ENCODE measurements at places on chromosomes 16 and 17.

GRCh38 chr16:22008215-22009059 lies 526 bp downstream of the MOSMO start:
- no peak for DNase-seq

GRCh38 chr17:39926135-39926587 lies 1.2 kb downstream of the ORMDL3 start:
- no peak for DNase-seq

DNA sequence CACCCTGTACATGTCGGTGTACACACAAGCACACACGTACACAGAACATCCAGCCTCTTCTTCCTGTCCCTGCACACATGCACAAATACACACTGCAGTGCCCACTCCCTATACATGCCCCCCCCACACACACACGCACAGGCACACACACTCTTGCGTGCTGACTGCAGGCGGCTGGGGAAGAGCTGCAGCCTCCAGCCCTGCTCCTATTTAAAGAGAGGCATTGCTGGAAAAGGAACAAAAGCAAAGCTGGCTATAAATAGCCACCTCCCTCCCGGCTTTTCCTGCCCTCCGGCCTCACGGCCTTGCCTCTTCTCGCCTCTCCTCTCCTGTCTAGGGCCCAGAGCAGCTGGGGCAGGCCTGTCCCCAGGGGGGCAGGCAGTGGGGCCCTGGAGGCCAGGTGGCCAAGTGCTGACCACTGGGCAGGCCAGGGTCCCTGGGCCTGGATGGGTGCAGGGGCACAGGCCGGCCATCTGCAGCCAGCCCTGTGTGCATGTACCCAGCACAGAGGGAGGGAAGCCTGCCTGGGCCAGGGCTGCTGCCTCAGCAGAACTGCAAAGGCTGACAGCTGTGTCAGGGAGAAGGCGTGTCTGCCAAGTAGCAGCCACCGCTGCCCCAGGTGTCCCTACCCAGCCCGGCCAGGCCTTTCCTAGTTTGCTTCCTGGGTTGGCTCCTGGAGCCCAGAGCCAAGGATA lies 25.4 kb downstream of the RTN4RL1 start:
- DNase-seq, result peak; percentile 31

- DNase-seq, result no peak
Measured at GRCh38 chr16:8907096-8907495, 24.9 kb downstream of the LITAFD start.

GRCh38 chr16:50981951-50982350 lies 169.1 kb downstream of the SALL1 start:
- DNase-seq, result no peak

GRCh38 chr16:11725457-11725856 lies 17.2 kb downstream of the TXNDC11 start:
- no peak for DNase-seq

- no peak for DNase-seq
Measured at GRCh38 chr16:3501783-3502400, 1.1 kb downstream of the CLUAP1 start.

DNA sequence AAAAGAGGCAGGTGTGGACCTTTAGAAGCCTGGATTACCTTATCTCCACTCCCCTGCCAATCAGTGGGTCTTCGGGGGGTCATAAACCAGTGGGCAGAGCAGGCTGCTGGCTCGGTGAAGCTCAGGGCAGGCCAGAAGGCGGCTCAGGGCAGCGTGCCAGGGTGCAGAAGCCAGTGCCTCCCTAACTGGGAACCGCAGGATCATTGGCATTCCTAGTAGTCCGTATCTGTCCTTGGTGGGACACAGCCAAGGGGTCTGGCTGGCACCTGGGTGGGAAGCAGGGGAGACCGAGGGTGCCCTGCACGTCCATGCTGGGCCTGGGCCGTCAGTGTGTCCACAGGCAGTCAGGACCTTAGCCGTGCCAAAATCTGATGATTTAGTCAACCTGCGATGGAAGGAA lies 76.8 kb downstream of the SEC14L1 start:
- no peak for DNase-seq

- DNase-seq, result no peak
Measured at GRCh38 chr16:1082952-1083675, 10.6 kb downstream of the SSTR5 start.

GRCh38 chr17:3719265-3719664 lies 4.4 kb upstream of the HASPIN start:
- DNase-seq, result no peak

DNA sequence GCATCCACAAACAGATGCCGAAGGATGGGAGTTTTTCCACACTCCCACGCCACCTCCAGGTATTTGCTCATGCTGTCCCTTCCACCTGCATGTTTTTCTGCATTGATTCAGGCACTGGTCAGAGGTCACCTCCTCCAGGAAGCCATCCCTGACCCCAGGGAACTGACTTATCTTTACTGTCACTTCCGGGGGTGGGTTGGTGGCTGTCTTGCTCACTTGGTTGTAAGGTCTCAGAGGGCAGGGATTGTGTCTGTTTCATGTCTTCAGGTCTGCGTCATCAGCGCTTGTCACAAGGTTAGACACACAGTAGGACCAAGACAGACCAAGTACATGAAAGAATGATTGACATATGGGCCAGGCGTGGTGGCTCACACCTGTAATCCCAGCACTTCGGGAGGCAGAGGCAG lies 1.9 kb upstream of the IL4R start:
- DNase-seq, result no peak

- no peak for DNase-seq
Measured at GRCh38 chr16:27676839-27677238, 126.9 kb downstream of the KATNIP start.

GRCh38 chr16:77238593-77238992 lies 39.4 kb downstream of the SYCE1L start:
- DNase-seq, result no peak

- DNase-seq, result no peak
Measured at GRCh38 chr17:43609613-43610385, 51.9 kb downstream of the MEOX1 start.
